NT2/D1 (cell line): ENCODE measurements at places on chromosomes 16 and 17.

GRCh38 chr17:36861531-36861930, 75.7 kb upstream of the LHX1 start:
- no peak for DNase-seq

DNA sequence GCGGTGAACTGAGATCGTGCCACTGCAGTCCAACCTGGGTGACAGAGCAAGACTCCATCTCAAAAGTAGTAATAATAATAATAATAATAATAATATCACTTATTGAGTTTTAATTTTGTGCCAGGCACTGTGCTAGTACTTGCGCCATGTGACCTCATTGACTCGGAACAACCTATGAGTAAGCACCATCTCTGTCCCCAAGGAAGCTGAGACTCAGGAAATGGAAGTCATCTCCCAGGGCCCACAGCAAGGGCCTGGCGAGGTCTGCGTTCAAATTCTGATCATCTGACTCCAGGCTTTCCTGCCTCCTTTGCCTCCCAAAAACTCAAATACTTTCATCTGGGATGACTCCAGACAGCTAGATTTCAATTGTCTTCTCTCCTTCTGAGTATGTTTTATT, 162.9 kb downstream of the SEC14L1 start:
- no peak for DNase-seq

- DNase-seq, result no peak
These were observed 38.6 kb downstream of the RNF112 start for GRCh38 chr17:19449656-19450055.

GRCh38 chr16:88681709-88682451, 4.4 kb downstream of the SNAI3 start:
- no peak for DNase-seq

DNA sequence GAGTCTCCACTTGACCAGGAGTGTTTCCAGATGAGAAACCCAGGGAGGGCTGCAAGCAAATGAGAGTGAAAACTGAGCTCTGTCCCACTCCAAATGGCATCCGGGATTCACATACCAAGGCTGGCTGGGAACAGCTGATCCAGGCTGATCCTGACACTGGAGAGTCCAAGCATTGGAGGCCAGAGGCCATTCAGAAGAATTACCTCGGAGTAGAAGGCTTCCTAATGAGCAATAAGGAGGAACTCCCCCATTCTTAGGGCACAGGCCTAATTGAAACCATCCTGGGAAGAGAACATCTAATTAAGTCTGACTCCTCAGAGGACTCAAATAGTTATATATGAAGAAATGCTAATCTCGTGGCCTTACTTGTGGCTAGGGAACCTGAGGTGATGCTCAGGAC, 142.8 kb downstream of the PRKCA start:
- no peak for DNase-seq

- DNase-seq, result no peak
These were observed 9.5 kb upstream of the DHRS13 start for GRCh38 chr17:28912281-28912937.

DNA sequence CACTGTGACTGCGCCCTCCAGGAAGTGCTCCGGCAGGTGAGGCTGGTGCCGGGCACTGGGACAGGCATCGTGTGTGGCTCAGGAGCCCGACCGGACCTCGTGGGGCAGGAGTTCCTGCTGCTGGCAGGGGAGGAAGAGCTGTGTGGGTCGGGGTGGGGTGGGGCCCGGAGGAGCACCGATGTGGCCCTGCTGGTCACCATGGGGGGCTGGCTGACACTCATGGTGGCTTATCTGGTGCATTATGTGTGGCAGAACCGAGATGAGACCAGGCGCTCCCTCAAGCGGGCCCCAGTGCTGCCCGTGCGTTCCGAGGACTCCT, 16.8 kb downstream of the LRRC3C start:
- DNase-seq, result no peak

GRCh38 chr16:81275064-81275532, 36.6 kb downstream of the BCO1 start:
- no peak for DNase-seq

GRCh38 chr17:39139161-39139511, 12.3 kb downstream of the PLXDC1 start:
- no peak for DNase-seq
